ENCODE measurements at places on chromosomes 6 and 20.

DNA sequence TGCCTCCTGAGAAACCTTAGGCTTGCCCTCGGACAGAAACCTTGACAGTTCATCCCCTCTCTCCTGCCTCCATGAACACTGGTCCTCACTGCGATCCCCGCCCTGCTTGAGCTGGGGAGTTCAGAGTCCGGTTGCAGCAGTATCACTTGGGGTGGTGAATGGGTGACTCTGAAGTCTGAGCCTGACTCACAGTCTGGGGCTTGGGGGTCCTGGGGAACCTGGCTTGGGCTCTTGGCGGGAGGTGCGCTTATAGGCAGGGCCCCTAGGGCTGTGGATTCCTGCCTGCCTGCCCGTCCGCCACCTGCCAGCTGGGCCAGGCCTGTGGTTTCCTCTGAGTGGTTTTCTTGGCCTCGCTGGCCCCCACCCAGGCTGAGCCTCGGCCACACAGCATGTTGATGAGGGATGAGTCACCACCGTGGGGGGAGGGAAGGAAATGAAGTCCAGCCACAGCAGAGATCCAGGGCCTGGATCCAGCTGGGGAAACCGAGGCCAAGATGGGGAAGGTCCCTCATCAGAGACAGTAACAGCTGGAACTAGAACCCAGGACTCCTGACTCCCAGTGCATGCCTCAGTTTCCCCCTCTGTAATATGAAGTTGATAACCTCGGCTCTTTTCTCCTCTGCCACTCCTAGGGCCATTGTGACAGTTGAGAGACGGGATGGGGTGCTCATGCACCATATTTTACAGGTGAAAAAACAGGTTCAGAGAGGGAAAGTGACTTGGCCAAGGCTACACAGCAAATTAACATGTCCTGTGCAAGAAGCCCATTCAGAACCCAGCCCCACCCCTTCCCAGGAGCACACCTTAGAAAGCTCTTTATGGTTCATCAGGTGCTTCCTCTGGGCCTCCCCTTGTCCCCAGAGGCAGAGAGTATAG is 9.2 kb downstream of the FOXS1 start:
- DNase-seq: peak; percentile 65
- no peaks in the 10 kb centered on the region for H3K4me1 ChIP-seq
- no peak overlapping the region for H3K4me3 ChIP-seq
- no peaks in the 10 kb centered on the region for H3K27me3 ChIP-seq
- H3K27ac ChIP-seq: no peak overlapping the region
- H3K36me3 ChIP-seq: no peaks in the 10 kb centered on the region

GRCh38 chr20:62557999-62558408 is 82.2 kb upstream of the GATA5 start:
- H3K4me3 ChIP-seq: no peak overlapping the region
- no peak overlapping the region for H3K27ac ChIP-seq
- H3K4me1 ChIP-seq: no peaks in the 10 kb centered on the region

DNA sequence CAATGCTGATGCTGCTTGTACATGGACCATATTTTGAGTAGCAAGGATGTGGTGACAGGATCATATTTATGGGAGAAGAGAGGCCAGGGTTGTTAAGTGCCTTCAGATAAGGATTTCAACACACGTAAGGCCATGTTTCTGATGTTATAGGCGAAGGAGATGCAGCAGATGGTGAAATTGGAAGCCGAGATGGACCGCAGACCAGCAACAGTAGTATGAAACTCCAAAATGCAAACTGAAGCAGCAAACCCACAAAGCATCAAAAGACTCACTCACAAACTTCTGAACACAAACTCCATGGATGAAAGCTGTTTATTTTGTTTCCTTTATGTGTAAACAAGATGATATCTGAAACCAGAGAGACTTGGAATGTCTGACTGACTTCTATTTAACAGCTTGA is 35.6 kb upstream of the LAMP5 start:
- H3K36me3 ChIP-seq: no peaks in the 10 kb centered on the region
- no peak for DNase-seq
- H3K27me3 ChIP-seq: no peaks in the 10 kb centered on the region
- H3K27ac ChIP-seq: no peak overlapping the region

DNA sequence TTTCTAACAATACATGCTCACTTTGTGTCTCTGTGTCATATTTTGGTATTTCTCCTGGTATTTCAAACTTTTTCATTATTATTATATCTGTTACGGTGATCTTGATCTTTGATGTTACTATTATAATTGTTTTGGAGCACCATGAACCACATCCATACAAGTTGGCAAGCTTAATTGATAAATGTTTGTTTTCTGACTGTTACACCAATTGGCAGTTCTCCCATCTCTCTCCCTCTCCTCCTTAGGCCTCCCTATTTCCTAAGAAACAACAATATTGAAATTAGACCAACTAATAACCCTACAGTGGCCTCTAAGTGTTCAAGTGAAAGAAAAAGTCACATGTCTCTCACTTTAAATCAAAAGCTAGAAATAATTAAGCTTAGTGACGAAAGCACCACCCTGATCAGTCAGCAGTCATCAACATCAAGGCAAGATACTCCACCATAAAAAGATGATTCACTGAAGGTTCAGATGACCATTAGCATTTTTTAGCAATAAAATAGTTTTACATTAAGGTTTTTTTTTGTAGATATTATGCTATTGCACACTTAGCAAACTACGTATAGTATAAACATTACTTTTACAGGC is 61.5 kb downstream of the IBTK start:
- H3K27ac ChIP-seq: no peak overlapping the region
- H3K27me3 ChIP-seq: no peaks in the 10 kb centered on the region
- no peak overlapping the region for H3K4me3 ChIP-seq
- no peak for DNase-seq

- no peaks in the 10 kb centered on the region for H3K27me3 ChIP-seq
- H3K36me3 ChIP-seq: no peaks in the 10 kb centered on the region
- H3K27ac ChIP-seq: peak overlapping the region; percentile 98
- peaks cover 25% of the 10 kb centered on the region for H3K4me1 ChIP-seq
These were observed 1.7 kb downstream of the STXBP5 start for GRCh38 chr6:147205690-147206600.

- H3K36me3 ChIP-seq: no peaks in the 10 kb centered on the region
- H3K27me3 ChIP-seq: no peaks in the 10 kb centered on the region
- no peak for DNase-seq
- H3K4me3 ChIP-seq: no peak overlapping the region
- no peaks in the 10 kb centered on the region for H3K4me1 ChIP-seq
- no peak overlapping the region for H3K27ac ChIP-seq
These were observed 1.7 kb upstream of the ULBP2 start for GRCh38 chr6:149939909-149940671.

DNA sequence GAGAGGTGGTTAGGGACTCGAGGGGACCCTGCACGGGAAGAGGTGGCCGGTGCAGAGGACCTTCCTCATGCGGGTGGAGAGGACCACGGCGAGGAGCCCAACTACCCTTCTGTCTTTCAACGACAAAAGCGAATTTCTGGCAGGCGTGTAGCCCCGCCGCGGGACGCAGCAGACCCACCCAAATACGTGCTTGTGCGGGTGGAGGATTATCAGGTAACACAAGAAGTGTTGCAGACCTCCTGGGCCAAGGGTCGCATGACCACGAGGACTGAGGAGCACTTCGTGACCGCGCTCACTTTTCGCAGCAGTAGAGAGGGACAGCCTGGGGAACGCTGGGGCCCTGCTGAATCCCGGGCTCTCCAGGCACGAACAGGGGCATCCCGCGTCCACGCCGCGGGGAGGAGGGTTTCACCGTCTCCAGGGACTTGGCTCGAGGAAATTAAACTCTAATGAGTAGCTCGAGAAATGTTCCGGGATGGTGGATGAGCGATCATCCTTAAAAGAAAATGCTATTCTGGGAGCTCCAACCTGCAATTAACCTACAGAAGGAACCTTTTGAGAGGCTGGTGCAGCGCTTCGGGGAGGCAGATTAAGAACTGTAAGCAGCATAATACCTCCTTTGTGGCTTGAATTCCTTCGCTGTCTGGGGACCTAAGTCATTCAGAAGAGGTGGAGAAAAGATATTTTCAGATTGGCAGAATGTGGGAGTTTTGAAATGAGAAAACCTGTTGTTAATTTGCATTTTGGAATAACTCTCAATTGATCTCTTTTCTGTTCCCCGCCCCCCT is 804 bp downstream of the C6orf141 start:
- no peaks in the 10 kb centered on the region for H3K36me3 ChIP-seq
- peak; percentile 63 for DNase-seq
- peak overlapping the region; percentile 76 for H3K27ac ChIP-seq

DNA sequence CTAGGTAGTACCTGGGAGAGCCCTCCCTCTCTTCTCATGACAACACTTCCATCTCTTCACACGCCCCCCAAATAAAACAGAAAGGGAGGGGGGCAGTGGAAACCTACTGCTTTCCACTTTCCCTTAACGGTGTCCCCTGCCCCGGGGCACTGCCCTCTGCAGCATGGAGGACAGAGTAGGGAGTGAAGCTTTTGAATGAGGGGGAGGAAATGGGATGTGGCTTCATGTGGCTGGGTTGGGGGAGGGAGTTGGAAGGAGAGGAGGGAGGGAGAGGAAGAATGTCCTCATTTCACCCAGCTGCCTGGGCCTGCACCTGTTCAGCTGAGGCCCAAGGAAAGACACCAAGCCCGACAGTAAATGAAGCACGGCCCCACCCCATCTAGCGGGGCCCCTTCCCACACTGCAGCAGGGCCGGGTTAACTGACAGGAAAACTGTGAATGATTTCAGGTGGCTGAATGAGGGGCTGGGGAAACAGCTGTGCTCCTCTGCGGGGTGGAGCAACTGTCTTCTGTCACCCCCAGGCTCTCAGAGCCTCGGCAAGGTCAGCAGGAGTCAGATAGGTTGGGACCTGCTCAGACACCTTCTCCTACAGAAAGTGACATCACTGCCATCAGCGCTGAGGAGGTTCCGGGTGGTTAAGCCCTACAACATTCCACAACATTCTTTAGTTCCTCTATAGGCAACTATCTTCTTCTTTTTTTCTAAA is 40.0 kb upstream of the TAF8 start:
- H3K27me3 ChIP-seq: no peaks in the 10 kb centered on the region
- H3K27ac ChIP-seq: no peak overlapping the region
- no peaks in the 10 kb centered on the region for H3K36me3 ChIP-seq
- DNase-seq: no peak
- H3K4me1 ChIP-seq: no peaks in the 10 kb centered on the region

- H3K27me3 ChIP-seq: no peaks in the 10 kb centered on the region
- no peaks in the 10 kb centered on the region for H3K4me1 ChIP-seq
- H3K27ac ChIP-seq: no peak overlapping the region
- no peaks in the 10 kb centered on the region for H3K36me3 ChIP-seq
These were observed 103.7 kb downstream of the TOX2 start for GRCh38 chr20:44018259-44018941.

GRCh38 chr20:59308493-59309201 is 8.2 kb downstream of the EDN3 start:
- peak; percentile 39 for DNase-seq
- peak overlapping the region; percentile 33 for H3K27ac ChIP-seq
- H3K4me1 ChIP-seq: peaks cover 17% of the 10 kb centered on the region

- H3K4me1 ChIP-seq: no peaks in the 10 kb centered on the region
- H3K27ac ChIP-seq: no peak overlapping the region
- H3K27me3 ChIP-seq: no peaks in the 10 kb centered on the region
- DNase-seq: no peak
- H3K36me3 ChIP-seq: no peaks in the 10 kb centered on the region
- no peak overlapping the region for H3K4me3 ChIP-seq
These were observed 125.9 kb downstream of the HTR1B start for GRCh38 chr6:77337392-77337791.

DNA sequence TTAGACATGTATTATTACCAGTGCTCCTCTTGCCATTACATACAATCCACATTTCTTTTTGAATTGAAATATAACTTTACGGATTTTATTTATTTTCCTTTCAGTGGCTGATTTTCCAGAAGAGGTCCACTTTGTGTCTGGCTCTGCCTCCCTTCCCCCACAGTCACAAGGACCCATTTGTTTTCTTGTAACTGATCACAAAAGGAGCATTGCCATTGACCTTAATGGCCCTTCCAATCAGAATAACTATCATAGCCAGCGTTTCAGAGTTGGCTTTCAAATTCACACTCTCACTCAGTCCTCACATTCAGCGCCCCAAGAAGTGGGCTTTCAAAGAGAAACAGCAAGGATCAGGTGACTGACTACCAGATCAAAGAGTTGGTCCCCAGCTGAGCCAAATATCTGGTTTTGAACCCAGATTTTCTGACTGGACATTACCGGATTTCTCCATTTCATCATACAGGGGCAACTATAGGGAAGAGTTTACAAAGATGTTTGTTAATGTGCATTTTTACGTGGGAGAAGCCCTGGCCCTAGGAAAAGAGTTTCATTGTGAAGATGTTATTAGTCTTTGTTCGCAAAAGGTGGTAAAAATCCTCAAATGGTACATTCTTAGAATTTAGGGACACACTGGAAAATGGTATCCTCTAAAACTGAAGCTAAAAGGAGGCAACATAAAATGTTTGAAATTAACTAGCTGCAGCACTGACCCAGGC is 2.0 kb upstream of the SLC22A23 start:
- no peak overlapping the region for H3K4me3 ChIP-seq
- H3K27me3 ChIP-seq: no peaks in the 10 kb centered on the region
- H3K4me1 ChIP-seq: no peaks in the 10 kb centered on the region
- H3K36me3 ChIP-seq: no peaks in the 10 kb centered on the region

DNA sequence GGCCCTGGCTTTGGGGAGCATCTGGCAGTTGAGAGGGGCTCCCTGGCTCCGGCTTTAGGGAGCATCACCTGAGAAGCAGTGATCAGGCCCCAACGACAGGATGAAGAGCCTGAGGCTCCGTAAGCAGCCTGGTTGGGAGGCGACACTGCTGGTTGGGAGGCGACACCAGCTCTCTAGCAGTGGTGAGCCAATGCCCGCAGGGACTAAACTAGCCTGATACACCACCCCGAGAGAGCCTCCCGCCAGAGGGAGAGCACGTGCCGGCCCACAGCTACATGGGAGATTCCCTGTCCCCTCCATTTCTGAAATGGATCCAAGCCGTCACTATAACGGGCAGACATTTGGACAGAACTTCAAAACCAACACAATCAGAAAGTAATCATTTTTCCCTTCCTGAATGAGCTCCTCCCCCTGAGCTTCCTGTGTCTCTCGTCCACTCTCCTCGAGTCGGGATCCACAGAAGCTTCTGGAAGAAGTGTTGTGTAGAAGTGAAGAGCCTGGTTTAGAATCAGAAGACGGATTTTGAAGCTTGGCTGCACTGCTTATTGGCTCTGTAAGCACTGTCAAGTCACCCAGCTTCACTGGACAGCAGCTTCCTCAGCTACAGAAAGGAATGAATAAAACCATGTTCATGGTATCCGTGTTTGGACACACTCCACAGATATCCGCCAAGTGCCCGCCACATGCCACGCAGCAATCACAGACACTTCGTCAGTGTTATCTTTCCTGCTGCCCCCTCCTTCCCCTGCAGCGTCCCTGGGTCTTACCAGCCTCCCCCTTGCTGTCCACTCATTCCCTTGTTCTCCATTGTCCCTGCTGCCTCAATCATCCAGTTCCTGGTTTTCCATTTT is 199.6 kb downstream of the TTLL2 start:
- no peak overlapping the region for H3K4me3 ChIP-seq
- no peak for DNase-seq
- no peaks in the 10 kb centered on the region for H3K4me1 ChIP-seq
- H3K27ac ChIP-seq: no peak overlapping the region

DNA sequence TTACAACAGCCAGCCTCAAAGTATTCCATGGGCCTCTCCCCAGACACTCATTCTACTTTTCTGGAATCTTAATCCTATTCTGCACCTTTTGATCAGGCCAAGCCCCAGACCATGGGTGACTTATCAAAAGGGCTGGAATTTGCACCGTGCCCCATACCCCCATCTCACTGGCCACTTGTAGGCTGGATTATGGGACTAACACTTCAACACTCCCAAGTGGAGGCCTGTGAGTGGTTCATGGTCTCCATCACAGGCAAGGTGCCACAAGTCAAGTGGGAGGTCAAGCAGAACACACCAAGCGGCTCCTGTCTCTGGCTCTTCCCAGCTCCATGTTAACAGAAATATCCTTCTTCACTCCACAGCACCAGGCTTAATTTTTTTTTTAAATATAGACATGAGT is 212.3 kb upstream of the HEY2 start:
- no peak for DNase-seq
- H3K27me3 ChIP-seq: no peaks in the 10 kb centered on the region
- H3K27ac ChIP-seq: no peak overlapping the region
- no peaks in the 10 kb centered on the region for H3K36me3 ChIP-seq
